ENCODE measurements at places on chromosomes 11 and 22.

GRCh38 chr11:540583-541432, 3.5 kb downstream of the LRRC56 start:
- DNase-seq = no peak

- DNase-seq = peak; percentile 69
Measured at GRCh38 chr22:35219012-35219411, 38.3 kb upstream of the HMGXB4 start.

DNA sequence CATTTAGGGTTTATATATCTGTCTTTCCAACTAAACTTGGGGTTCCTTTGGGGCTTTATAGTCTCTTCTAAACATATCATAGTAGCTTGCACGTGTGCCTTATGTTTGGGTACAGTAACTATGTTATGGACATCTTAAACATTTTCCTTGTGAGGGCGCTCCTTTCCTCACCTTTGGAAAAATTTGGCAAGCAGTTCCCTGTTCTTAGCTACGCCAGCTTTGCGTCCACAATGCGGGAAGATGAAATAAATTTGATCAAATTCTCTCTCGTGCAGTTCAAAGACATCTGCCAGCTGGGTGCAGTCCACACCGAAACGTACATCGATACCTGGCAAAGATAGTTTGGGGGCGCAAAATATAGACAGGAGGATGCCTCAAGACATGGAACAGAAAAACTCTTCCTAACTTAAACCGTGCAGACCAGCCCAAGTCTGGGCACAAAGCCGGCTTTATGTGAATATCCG, 548 bp downstream of the FDXACB1 start:
- peak; percentile 5 for DNase-seq

DNA sequence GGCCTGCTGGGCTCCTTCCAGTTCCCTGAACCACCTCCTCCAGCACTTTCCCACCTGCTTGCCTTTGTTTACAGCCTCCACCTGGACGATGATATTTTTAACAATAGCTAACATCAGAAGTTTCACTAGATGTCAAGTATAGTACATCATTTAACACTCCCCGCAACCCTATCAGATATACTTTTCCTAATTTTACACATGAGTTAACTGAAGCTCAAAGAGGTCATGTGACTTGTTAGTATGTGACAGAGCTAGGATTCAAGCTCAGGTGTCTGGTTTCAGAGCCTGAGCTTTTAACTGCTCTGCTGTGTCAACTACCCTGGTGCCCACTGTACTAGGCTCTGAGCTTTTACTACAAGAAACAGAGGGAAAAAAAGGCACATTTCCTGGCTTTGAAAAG, 14.3 kb upstream of the HPX start:
- DNase-seq = no peak

- no peak for DNase-seq
Measured at GRCh38 chr11:993632-994167, 42.8 kb downstream of the MUC6 start.

- DNase-seq = no peak
Measured at GRCh38 chr11:130304651-130305050, 10.1 kb downstream of the ZBTB44 start.

DNA sequence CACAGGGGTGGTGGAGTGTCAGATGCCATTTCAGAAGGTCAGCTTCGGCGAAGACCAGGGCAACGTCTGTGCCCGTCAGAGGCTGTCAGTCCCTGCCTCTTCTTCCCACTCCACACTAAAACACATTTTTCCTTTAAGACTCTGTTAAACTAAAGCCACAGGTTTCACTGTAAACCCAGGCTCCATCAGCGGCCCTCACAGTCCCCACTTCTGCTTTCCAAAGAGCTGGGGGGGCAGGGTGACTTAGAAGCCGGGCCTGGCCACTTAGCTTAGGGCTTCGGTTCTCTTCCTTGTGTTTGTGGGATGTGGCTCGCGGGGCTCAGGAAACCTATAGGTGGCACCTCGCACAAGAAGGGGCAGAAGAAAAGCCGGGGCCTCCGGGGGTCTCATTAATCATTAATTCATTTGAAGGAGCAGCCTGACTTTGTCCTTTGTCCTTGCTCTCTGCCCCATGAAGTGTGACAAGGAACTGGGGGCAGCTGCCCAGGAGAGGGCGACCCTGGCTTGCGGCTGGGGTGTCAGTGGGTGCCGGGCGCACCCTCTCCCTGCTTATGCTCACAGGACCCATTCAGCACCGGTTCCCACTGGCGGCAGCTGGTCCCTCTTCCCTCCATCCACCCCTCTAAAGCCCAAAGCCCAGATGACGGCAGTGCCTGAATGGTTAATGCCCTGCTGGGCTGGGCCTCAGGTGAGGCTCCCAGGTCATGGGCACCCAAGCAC, 4.1 kb downstream of the SLC25A45 start:
- DNase-seq = no peak

DNA sequence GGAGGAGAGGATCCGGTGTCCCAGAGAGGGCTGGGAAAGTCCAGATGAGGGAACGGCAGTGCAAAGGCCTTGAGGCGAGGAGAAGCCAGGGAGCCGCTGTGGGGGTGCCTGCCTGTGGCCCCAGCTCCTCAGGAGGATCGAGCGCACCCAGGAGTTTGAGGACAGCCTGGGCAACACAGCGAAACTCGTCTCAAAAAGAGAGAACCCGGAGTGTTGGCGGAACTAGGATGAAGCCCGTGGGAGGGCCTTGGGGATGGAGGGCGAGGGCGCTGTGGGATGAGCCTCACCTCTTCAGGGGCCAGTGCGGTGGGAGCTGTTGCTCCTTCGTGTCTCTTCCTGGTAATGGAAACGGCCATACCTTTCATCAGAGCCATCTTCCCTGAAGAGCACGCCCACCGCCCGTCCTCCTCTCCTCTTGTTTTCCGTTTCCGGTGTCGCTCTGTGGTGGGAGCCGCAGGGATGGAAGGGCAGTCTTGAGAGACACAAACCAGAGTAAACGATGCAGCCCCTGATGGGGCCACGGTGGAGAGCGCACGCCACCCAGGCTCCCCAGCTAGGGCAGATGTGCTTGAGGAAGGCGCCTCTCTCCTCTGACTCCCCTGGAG, 15.7 kb downstream of the TRMU start:
- DNase-seq = no peak

- peak; percentile 92 for DNase-seq
Measured at GRCh38 chr11:58059007-58059350, 28.2 kb downstream of the OR6Q1 start.

- DNase-seq = peak; percentile 30
Measured at GRCh38 chr11:8581300-8581699, 12.7 kb downstream of the STK33 start.

DNA sequence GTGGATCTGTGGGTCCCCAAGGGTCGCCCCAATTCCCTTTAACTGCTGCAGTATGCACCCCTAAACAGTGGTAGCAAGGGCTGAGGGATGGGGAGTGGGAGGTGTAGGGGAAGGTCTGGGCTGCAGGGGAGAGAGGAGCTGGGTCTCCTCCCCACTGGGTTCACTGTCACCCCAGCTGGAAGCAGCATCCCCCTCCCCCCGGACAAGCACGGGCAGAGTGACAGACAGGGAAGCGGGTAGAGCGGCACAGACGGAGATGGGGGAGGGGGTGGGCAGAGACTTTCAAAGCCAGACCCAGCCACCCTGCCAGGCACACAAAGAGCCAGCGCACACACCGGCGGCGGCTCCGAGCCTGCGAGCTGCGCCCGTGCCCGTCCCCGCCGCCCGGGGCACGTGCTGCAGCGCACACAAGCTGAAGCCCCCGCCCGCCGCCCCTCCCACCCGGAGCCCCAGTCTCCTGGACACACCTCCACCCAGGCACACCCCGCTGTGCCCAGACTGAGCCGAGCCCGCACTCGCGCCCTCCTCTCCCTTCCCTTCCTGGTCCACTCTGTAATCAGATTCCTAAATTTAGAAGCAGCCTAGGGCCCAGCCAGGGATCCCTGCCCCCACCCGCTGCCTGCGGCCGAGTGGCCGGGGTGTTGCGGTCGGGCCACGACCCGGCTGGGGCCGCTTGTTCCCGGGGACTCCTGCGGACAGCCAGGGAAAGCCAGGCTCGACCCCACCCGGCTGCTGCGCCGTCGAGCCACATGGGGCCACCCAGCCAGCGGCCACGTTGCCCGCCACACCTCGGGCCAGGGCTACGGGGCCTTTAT, 935 bp upstream of the RCOR2 start:
- no peak for DNase-seq

DNA sequence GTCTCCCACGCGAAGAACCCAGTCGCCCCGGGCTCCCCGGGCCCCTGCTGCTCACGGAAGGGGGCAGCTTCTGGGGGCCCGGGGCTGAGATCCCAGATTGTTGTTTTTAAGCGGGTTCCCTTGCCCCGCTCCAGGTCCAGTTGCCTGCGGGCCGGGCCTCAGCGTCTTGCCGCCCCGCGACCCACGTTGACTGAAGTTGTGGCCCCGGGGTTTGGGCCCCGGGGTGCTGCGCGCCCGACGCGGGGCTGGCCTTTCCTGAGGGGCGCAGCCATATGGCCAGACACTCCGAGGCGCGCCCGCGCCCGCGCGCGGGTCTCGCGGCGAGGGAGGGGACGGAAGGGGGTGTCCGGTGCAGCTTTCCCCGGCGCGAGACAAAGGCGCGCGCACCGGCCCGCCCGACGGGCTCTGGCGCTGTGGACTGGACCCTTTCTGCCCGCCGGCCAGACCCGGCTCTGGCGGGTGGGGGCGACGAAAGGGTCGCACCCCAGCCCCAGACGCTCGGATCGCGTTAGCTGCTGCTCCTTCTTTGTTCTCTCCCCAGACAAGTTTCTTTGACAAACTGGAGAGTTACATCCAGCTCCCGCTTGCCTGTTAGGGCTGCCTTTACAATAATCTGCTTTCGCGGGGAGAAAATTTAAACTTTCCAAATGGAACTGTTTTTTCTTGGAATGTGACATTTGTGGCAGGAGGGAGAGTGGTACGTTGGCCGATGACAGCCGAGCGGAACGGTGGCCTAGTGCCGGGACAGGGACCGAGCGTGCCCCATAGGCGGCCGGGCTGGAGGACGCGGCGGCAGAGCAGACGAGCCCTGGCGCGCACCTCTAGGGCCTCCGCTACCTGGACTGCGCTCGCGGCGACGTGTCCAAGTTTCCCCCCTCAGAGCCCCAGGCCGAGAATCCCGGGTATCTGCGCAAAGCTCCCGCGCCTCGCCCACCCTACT, 716 bp downstream of the AMOTL1 start:
- peak; percentile 49 for DNase-seq

- peak; percentile 54 for DNase-seq
Measured at GRCh38 chr11:47186700-47187695, 764 bp upstream of the PACSIN3 start.

DNA sequence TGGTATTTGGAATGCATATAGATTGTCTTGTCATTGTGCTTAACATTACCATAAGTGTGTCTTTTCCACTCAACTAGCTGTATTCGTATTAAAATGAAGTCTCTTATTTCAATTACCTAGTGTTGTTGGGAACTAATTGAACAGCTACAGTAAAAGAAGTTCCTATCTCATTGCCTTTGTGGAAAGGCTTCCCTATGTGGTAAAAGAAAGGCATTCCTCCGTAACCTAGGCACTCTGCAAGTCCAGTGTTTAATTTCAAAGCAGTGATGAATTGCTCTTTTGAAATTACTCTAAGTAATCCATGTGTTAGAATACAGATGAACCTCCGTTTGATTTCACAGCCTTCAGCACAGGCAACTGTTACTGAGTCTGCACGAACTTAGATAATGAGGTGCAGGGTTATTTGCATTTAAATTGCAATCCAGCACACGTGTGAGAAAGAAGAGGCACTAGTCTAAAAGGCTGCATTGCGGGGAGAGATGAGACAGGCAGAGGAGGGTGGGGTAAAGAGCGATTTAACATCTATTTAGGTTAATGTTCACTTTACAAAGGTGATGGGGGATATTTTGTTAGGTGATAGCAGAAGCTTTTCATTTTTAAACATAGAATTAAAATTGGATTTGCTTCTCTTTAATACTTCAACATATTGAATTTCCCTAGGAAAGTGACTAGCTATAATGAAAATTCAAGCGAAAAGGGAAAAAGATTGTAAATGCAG, 25.0 kb upstream of the CRTAM start:
- DNase-seq = no peak

DNA sequence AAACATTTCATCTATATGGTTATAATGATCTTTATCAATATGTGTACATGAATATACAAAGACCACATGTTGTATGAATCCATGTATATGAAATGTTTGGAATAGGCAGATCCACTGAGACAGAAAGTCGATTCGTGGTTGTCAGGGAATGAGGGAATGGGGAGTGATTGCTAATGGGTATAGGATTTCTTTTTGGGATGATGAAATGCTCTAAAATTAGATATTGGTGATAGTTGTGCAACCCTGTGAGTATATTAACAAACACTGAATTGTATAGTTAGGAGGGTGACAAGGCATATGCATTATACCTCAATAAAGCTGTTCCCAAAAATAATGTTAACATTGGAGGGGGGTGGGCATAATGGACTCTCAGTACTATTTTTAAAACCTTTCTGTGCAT, 5.0 kb upstream of the PTPMT1 start:
- DNase-seq = peak; percentile 44

- peak; percentile 31 for DNase-seq
Measured at GRCh38 chr11:35163702-35164496, 24.9 kb downstream of the CD44 start.

GRCh38 chr22:45023431-45023830, 13.6 kb upstream of the PHF21B start:
- no peak for DNase-seq

DNA sequence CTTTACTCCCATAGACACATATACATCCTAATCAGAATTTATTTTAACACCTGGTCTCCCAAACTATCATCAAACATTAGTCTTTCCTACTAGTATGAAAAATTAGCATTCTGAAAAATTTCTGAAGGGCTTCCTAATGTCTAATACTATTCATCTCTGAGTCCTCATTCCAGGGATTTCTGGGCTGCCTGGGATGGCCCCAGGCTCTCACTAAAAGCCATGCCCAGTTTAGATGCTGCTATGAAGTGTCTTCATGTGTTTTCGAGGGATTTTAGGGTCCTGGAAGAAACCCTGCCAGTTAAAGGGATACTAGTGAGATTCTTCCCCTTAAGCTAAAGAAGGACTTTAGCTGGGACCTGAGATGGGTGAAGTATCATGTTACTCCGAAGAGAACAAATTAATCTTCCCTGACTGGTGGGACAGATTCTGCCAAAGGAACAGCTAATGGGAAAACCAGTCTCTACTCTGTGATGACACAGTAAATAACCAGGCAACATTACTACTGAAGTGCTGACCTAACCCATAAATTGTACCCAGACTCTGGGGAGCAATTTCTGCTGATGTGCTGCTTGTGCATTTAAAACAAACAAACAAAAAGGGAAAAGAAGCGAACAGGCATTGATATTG, 342.6 kb downstream of the SOX6 start:
- peak; percentile 43 for DNase-seq

GRCh38 chr11:117631336-117632140, 165.5 kb downstream of the DSCAML1 start:
- no peak for DNase-seq

Data from IMR-90 (cell line).